ENCODE measurements at places on chromosomes 3 and 15.

- peak; percentile 59 for DNase-seq
These were observed 35.2 kb downstream of the FNDC3B start for GRCh38 chr3:172074586-172074985.

DNA sequence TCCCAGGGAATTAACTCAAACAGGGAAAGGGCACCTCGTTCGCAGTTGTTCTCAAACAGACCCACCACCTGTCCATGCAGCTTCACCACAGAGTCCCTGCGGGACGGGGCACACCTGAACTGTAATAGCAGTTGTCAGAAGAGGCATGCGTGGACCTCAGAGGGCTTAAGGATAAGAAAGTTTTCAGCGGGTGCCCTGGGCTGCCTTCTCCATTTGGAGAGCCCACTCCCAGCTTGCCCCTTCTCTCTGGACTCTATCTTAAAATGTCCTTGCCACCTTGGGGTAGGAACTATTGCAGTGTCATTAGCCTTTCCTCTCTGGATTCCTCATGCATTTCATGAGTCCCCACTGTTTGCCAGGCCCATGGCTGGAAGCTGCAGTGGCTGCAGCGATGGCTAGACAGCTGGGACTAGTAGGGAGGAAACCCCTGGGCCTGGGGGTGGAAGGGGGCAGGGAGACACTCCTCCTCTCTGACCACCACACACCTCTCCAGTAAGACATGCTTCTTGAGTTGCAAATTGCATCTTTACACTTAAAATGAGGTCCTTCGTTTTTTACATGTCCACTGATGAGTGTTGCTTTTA is 33.5 kb downstream of the PDIA5 start:
- no peak for DNase-seq

- no peak for DNase-seq
These were observed 67.9 kb upstream of the KY start for GRCh38 chr3:134718726-134719125.

- no peak for DNase-seq
These were observed 27.8 kb upstream of the LYZL4 start for GRCh38 chr3:42438193-42438592.

DNA sequence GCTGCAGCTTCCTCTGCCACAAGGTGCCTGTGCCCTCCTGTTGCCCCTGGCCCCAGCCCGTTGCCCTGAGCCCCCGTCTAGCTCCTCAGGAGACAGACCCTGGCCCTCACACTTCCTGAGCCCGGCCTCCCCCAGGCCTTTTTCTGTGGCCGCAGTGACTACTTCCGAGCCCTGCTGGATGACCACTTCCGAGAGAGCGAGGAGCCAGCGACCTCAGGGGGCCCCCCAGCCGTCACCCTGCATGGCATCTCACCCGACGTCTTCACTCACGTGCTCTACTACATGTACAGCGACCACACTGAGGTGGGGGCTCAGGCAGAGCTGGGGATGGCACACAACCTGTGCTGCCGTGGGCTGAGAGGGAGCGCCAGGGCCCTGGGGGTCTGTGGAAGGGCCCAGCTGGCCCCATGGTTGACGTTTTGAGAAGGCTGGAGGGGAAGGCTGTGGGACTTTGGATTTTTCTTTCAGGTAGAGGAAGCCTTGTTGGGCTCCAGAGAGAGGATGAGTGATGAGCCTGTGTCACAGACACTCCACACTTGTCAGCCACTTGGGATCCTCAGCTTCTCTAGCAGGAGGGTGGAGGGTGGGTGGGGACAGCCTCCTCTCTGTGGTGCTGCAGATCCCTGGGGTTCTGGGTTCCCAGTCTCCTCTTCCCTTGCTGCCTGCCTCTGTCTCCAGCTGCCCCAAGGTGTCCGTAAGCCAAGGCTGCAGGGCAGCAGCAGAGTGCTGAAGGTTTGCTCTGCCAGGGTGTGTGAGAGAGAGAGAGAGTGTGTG is 5.0 kb downstream of the ABTB1 start:
- no peak for DNase-seq

DNA sequence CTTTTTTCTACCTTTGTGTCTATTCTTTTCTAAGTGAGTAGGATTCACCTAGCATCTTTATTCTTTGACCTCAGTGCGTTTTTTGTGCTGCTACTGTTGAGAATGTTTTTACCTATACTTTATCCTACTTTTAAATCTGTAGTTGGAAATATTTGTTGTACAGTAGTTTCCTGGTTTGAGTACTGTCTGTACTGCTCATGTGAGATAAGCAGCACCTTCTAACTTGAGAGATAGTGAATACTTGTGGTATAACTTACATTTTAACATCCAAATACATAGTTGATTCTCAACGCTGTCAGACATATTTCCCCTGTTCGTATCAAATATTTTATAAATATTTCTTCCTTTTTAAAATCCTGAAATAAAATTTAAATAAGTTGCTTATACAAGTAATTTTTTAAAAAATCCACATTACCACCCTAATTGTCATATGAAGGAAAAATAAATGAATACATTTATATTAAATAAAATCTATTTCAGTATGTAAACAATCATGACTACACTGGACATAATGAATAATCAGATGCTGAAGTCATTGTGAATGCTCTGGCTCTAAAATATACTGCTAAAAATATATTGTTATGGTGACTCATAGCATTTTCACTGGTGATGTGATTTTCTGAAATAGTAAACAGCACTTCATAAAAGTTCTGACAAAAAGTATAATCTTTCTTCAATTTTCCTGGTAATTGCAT is 17.4 kb downstream of the ATP11B start:
- no peak for DNase-seq

- DNase-seq, result no peak
These were observed 93.2 kb downstream of the TP63 start for GRCh38 chr3:189724356-189724755.

DNA sequence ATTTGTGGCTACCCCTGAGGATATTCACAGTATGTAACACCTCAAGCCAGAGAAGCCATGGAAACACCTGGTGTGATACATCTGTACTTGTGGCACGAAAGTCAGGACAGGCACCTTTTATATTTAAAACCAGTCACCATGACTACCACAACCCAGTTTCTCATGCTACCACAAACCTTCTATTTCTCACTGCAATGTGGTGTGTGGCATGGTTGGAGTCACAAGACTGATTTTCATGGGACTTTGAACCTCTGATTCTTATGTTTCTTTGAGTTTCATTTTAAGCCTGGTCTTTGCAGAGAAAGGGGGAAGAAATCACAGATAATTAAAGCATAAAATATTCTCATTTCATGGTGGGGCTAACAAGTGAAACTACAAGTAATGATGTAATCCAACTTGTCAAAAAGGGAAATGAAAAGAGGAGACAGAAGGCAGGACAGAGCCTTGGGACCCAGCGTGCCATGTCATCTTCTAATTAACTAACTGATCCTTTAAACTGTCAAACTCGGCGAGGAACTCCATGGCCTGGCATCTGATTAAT is 175.9 kb downstream of the PDZRN3 start:
- DNase-seq, result no peak

DNA sequence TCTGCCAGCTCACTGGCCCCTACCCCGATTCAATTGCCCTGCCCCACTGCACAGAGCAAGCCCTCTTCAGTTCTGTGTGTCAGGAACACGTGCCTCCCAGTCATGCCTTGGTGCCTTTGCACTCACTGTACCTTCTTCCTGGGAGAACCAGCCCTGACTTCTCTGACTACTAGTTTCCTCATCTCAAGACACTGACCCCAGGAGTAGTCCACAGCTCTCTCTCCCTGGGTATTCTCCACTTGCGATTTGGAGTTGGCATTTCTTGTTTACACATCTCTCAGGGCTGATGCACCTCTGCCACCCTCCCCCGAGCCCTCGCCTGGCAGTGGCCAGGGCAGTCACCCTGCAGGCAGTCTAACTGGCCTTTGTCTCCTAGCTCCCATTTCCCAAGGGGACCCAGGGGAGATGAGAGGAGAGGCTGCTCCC is 5.7 kb downstream of the CISH start:
- no peak for DNase-seq

- no peak for DNase-seq
These were observed 1.2 kb upstream of the LMCD1 start for GRCh38 chr3:8500319-8500988.

- DNase-seq, result no peak
These were observed 209.2 kb upstream of the GADL1 start for GRCh38 chr3:31103623-31104180.

- no peak for DNase-seq
These were observed 106.4 kb downstream of the MFSD1 start for GRCh38 chr3:158908187-158908734.

- no peak for DNase-seq
These were observed 3.1 kb downstream of the IFRD2 start for GRCh38 chr3:50289130-50289529.

DNA sequence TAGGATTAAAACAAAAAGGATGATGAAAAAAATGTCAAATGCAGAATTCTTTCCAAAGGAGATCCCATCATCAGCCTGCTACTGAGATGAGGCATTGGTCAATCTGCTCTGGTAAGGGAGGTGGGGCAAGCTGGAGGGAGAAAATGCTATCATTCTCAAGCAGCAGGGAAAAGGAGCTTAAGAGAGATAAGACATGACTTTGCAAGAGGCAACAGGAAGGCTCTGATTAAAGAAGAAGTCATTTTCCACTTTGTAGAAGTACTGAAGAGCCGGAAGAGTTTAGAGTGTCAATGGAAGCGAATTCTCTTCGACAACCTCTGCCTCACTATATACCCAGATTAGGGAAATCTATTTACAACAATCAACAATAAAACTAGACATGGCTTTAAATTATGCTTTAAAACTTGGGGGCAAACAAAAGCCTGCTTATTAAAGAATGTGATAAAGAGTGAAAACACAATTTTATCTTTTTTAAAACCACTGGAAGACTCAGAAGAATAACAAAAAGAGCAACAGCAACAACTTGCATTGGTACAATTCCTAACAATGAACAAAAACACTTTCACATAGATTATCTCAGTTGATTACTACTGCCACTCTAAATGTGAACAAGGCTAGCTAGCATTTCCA is 81.8 kb upstream of the NANOGP8 start:
- DNase-seq, result no peak

DNA sequence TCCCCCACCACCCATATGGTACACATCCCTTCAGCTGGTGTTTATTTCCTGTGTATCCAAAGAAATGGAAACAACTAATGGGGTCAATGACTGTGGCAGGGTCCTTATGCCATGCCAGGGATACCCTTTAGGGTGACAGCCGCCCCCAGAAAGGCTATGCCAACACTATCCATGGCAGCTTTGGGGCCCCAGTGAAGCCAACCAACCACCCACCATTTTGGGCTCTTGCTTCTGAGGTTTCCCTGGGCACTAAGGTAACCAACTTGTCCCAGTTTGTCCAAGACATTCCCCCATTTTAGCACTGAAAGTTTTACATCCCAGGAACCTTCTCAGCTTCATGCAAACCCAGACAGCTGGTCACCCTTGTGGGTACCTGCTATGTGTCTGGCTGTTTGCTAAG is 233.1 kb downstream of the VPS13C start:
- no peak for DNase-seq

- DNase-seq, result no peak
These were observed 5.7 kb downstream of the FILIP1L start for GRCh38 chr3:100108464-100109079.

DNA sequence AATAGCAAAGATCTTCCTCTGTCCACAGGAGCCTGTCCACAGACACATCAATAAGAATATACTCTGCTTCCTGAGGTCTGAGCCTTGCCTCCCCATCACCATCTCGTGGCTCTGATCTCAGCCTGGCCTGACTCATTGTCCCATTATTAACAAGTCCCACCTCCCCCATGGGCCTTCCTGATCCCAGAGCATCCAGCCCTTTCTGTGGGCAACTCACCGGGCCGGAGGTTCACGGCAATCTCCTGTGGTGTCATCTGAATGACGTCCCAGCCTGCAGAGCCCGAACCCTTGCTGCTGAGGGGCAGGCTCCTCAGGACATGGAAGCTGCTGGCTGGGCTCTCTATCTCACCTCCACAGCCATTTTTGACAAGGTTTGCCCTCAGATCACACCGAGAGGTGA is 28.1 kb downstream of the ITGB5 start:
- DNase-seq, result no peak

DNA sequence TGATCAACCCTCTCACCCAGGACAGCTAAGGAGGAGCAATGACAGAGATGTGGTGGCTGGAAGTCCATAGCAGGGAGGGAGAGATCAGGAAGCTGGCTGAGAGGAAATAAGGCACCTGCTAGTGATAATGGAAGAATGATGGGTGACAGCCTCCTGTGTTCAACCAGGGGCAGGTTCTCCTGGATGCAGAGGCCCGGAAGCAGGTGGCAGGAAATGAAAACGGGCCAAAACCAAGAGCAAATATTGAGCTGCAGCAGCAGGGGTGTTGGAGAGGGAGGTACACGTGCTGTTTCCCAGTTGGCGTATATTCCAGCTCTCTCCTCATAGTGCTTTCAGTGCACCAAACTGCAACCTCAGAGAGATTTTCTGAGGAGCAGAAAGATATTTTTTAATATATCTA is 213.4 kb upstream of the TBL1XR1 start:
- DNase-seq, result no peak
